ENCODE measurements at places on chromosomes 12 and 14.

DNA sequence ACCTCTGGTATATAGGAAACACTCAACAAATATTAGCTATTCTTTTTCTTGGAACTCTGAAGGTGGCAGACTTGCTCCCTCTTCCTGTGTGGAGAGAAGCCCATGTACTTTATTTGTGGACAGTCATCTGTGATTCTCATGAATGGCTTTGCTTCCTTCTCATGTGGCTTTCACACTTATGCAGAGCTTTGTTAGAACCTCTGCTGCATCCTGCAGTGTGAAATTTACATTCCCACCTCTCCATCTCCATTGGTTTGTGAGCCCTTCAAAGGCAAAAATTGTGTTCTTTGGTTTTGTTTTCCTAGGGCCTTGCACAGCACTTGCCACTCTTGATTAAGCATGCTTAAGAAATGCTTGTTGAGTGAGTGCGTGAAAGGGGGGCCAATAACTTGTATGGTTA is 51.9 kb downstream of the BICD1 start:
- no peak for DNase-seq

DNA sequence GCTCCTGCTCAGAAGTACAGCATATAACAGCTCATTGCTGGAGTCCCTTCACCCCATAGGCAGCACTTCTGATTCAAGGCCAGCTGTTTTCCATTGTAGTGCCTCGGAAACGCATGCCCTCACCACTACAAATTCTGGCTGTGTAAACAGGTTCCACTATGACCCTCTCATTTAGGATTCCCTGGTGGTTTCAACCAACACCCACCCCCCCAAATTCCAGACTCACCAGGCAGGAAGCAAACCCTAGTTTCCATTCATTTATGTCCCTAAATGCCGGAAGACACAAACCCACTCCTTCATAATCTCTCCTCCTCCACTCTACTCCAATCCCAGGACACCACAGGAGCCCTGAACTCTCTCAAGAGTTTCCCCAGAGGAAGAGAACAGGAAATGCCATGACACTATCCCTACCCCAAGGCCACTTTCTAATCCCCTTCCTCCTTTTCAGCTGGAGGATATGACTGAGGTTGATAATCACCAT is 75.9 kb upstream of the TMPO start:
- no peak for DNase-seq

GRCh38 chr12:97267594-97268202 is 194.9 kb upstream of the RMST start:
- DNase-seq = no peak

GRCh38 chr12:81492131-81492720 is 266.9 kb downstream of the PPFIA2 start:
- no peak for DNase-seq

DNA sequence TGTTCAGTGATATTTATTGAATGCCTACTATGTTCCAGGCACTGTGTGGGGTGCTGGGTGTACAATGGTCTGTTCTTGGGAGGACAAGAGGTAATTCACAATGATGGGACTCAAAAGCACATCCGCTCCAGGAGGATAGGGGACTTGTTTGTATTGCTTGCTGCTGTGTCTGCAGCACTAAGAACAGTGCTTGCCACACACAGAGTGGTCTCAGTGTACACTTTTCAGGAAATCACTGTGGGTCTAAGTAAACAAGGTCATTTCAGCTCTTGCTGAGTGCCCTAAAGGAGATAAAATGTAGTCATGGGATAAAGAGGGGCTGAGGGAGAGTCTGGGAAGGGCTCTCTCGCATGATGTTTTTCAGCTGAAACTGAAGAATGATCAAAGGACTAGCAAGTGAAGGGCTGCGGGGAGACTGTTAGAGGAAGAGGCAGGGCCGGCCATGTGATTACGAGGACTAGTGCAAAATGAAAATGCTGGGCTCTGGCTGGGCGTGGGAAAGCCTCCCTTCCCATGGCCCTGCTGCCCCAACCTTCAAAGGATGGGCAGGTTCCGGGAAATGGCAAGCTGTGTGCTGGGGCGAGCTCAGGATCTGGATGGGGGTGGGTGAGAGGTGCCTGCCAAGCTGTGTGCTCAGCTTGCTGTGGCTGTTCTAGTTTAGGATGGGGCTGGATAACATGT is 39.1 kb downstream of the ADCK1 start:
- no peak for DNase-seq

GRCh38 chr12:111285200-111285599 is 83.7 kb downstream of the PHETA1 start:
- DNase-seq = no peak

DNA sequence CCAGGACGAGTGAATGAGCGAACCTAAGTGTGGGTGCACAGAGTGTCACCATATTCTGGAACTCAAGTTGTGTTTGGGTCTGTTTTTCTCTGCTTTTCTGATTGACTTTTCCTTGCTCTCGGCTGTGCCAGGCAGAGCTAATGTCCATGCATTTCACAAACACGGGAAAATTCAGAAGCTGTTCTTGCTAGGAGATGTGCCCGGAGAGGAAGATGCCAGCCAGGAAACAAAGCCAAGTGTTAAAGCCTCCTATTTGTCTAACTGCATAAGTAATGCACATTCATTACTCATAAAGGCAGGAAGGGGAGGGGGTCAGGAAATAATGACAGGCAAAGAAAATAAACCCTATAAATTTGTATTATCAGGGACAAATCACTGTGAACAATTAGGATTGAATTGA is 250.4 kb upstream of the SFSWAP start:
- no peak for DNase-seq

DNA sequence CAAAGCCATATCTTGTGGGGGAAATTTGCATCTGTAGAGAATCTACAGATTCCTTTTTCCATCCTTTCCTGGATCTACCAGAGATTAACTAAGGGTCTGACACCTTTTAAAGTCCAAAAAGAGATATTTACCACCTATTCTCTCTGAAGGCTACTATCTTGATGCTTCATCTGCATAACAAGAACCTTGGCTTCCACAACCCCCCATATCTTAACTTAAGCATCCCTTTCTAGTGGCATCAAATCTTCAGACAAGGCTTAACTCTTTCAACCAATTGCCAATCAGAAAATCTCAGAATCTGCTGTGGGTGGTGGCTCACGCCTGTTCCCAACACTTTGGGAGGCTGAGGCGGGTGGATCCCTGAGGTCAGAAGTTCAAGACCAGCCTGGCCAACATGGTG is 74.3 kb upstream of the FICD start:
- DNase-seq = no peak

GRCh38 chr12:53330671-53331070 is 5.5 kb downstream of the SP7 start:
- no peak for DNase-seq

DNA sequence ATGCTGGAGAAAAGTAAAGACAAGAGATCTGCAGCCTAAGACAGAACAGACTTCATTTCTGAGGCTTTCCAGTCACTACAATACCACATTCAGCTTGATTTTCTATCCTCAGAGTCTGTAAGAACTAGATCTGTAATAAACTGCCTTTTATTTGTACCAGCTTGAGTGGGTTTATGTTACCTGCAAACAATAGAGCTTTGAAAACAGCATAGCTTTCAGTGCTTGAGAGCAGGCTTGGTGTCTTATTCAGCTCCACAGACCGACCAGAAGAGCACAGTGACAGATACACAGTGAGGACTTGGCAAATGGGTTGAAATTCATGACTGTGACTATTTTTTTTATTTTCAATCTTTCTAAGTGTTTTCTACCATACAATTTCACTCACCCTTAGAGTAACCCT is 207.8 kb upstream of the OTX2 start:
- DNase-seq = no peak

DNA sequence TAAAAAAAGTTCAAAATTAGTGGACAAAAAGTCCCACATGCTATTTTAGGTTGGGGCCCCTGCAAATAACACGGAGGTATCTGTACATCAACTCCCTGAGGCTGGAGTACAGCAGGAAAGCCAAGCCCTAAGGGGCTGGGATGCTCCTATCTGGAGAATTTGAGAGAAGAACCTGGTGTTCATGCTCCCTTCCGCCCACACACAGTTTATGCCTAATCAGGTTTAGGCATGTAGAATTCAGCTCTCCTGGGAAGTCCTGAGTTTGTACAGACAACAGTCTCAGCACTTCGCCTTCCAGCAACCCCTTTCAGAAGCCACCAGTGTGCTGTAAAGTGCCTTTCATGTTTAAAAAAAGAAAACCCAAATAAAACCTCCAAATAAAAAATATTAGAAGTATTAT is 237.3 kb upstream of the GRIP1 start:
- no peak for DNase-seq

GRCh38 chr12:52598966-52599365 is 2.3 kb downstream of the KRT72 start:
- DNase-seq = no peak

- no peak for DNase-seq
These were observed 34.8 kb downstream of the TMCC3 start for GRCh38 chr12:94615260-94616181.

GRCh38 chr12:3107071-3107583 is 29.9 kb downstream of the TSPAN9 start:
- no peak for DNase-seq

- no peak for DNase-seq
These were observed 66.9 kb upstream of the NRXN3 start for GRCh38 chr14:78103271-78103670.

DNA sequence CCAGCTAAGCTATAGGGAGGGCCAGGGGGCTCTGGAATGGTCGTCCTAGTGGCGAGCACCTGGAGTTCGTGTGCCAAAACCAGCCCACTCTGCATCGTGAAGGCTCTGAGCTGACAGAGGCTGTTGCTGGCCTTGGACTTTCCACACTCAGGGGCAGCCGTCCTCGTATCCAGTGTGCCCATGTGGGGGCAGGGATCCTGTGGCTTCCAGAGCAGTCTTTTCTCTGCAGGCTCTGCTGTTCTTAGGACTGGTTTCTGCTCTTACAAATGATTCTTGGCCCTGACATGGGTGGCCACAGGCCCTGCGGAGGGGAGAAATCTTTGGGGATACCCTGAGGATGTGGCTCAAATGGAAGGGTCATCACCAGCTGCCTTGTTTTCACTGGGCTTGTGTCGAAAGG is 177.4 kb upstream of the FKBP4 start:
- no peak for DNase-seq

- DNase-seq = peak; percentile 98
These were observed 58.7 kb downstream of the ST8SIA1 start for GRCh38 chr12:22275843-22276242.

DNA sequence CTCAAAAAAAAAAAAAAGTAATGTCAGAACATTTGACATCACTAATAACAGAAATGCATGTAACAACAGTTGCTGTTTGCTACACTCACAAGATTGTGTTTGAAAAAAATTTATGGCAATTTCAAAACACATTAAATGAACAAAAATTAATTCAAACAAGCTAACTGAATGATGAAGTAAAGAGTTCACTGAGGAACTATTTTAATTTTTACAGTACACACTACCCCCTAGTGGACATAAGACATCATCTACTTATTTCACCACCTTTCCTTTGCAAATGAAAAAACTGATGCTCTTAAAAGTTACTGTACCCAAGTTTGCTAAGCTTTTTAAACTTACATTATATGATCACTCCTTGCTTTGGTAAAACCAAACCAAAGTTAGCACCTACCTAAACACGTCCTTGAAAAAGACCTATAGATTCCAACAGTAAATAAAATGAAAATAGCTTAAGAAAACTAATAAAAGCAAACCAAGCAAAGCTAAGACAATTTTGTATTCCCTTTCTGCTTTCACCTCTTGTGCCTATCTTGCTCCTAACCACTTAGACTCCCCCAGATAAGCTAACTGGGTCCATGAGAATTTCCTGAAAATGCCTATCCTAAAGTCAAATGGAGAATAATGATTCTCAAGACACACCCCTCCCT is 22.2 kb downstream of the UBE2N start:
- no peak for DNase-seq

- no peak for DNase-seq
These were observed 24.6 kb upstream of the FSCB start for GRCh38 chr14:44531658-44532057.

DNA sequence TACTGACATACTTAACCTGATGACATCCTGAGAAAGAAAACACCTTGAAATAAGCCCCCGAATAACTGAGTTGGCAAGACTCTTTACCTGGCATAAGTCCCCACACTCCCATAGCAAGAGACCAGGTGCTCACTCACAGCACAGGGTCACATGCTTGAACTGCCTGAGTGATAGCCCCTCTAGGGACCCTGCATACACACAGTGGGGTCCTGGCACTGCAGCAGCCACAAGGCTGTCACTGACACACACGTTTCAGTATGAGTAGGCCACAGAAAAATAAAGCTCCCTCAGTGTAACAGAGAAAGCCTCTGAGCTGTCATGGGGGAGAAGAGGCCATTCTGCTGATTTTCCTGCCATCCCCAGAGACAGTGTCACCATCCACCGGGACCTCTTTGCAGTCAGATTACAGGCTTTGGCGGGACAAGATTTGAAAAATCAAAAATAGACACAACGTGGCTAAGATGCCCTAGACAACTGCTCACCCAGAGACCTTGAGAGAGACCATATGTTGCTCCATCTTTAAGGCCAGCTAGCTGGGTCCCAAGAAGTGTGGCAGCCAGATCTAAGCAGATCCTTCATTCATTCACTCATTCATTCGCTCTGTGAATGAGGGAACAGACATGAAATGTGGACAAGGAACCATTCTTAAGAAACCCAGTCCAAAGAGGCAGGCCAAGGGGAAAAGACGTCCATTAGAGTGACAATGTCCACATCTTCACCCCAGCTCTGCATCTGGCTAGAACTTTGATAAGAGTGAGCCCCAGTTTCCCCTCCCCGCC is 1.6 kb downstream of the SCARB1 start:
- no peak for DNase-seq

DNA sequence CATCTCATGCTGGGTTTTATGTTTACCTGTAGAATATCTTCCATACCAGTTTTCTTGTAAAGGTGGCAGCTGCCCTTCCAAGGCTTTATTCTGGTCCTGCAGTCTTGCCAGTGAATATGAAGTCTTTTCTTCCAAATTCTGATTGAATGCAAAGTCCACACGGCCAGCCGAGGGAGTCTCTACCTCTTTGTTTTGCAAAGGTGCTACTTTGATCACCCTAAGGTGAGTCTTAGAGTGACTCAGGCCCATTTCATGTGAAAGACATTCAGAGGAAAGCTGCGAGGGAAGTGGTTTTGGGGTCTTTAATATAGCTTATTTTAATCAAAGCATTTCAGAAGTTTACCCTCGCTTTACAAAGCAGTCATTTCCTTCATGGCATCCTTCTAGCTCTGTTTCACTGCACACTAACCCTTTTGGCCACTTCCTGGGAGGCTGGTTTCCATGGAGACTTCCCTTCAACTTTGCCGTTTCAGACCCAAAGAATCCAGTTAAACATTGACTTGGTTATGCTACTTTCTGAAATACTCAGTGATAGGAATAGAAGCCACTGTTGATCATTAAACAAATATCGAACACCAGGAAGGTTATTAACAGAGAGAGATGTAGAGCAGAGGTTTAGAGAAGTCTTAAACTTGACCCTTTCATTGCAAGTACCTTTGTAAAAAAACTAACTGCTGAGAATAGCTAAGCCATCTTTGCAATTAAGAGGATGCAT is at the start of gene CCDC198:
Gene CCDC198, minus strand, starts transcription at position 391 of the 715 bp plus-strand sequence. Its CDS starts 142 bp downstream, at position 249.
- no peak for DNase-seq

DNA sequence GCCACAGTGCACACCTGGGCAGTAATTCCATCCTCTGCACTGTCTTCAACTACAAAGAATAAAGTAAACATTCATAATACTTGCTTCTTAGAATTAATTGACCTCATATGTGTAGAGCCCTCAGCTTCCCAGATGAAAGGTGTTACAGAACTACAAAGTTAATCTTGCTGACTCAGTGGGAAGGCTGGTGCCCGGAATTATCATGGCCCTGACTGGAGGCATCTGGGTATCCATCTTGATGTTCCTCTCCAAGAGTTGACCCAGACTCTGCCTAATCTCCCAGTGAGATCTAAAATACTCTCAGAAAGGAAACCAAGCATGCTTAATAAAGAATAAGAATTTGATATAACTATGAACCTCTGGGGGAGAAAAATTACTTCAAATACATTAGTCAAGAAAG is 147.0 kb upstream of the ARID2 start:
- DNase-seq = no peak

GRCh38 chr14:75175677-75176141 is 703 bp downstream of the TMED10 start:
- no peak for DNase-seq

All from sigmoid colon (tissue), 7 donors.